ENCODE measurements at places on chromosomes 4 and X. TPM values are rescaled to one million over a fixed set of nuclear protein-coding genes. Genes with fewer than 3 reads are reported as not detected.

DNA sequence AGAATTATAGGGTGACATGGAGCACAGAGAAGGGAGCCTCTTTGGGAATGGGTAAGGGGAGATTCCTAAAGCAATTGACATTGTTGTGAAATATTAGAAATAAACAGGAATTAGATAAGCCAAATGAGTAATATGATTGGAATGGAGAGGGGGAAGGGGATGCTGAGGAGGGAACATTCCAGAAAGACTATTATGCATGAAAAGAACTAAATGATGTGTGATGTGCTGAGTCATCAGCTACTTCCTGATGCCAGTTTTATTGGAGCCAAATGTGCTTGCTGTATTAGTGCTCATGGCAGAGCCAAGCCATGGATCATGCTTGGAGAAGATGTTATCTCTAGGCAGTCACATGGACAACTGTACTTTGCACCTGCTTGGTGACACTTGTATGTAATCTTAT, 189.0 kb upstream of the HCCS start:
- no peaks in the 10 kb centered on the region for H3K4me1 ChIP-seq
- H3K4me3 ChIP-seq: no peak overlapping the region
- no peaks in the 10 kb centered on the region for H3K36me3 ChIP-seq

- H3K36me3 ChIP-seq: no peaks in the 10 kb centered on the region
- no peaks in the 10 kb centered on the region for H3K27me3 ChIP-seq
- H3K27ac ChIP-seq: no peak overlapping the region
- no peaks in the 10 kb centered on the region for H3K4me1 ChIP-seq
- DNase-seq: no peak
Measured at GRCh38 chrX:24799565-24799964, 105.8 kb downstream of the POLA1 start.

MGAT4D gene
- not detected for total RNA-seq

DNA sequence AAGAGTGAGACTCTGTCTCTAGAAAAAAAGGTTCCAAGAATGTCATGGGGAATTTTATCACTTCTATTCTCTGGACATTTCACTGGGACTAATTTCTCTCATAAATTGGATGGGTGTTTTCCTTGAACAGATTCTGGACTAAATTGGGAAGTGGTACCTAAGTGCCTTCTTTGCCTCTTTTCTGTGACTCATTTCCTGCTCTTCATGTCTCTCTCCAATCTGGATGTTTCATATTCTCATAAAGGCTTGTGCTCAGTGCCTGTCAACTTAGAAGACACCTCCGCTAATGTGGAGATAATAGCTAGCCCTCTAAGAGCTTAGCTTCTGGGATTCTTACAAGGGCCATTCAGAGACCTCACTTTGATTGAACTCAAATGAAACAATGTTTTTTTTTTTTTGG, 38.0 kb upstream of the IGFBP7 start:
- H3K27me3 ChIP-seq: no peaks in the 10 kb centered on the region
- no peak overlapping the region for H3K27ac ChIP-seq
- no peaks in the 10 kb centered on the region for H3K4me1 ChIP-seq
- no peak for DNase-seq

CCNA2 gene
- 1.3 TPM for total RNA-seq

DNA sequence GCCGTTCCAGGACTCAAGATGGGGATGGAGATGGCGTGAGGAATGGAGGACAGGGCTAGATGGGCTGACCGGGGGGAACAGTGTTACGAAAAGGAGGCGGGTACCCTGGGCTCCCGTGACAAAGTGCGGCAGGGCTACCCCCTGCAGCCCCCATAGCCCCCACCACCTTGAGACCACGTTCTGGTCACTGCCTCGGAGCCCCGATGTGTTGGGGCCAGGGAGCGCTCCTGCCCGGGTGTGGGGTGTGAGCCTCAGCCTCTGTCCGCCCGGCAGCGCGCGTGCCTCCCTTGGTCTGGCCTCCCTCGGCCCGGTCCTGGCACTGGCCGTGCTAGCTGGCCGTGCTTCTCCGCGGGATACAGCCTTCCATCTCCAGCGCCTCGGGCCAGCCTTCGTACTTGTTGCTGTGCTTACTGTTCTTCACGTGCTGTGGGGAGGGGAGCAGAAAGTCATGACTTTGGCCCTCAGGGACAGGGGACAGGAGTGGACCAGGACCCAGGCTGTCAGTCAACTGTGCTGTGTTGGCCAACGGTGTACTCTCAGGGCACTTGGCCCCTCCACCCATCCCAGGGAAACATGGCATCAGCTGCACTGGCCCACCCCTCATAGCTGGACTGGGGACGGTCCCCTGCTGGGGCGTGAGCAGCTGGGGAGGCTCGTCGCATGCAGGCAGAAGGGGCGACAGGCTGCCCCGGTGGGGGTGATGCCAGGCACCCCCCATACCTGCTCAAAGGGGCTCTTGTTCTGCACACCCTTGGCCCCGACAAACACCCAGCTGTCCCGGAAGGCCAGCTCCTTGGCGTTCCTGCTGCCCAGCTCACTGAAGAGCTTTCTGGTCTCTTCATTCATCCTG, 9.3 kb downstream of the FAM3A start:
- no peaks in the 10 kb centered on the region for H3K36me3 ChIP-seq
- H3K27me3 ChIP-seq: no peaks in the 10 kb centered on the region
- peaks cover 5% of the 10 kb centered on the region for H3K4me1 ChIP-seq
- no peak overlapping the region for H3K27ac ChIP-seq

DNA sequence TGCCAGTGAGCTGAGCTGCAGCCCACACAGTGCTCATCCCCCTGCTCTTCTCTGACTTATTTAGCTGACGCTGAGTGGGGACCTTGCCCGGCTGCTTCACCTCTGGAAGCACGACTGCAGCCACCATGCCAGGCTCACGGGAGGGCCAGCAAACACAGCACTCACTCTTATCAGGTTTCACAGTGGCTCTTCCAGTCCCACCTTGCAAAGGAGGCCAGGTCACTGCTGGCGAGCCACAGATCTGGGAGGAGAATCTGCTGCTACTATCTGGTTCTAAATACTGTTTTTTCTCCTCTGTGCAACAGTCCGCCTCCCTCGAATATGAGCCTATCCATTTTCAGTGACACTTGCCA, 6.7 kb upstream of the SPON2 start:
- no peak overlapping the region for H3K27ac ChIP-seq
- peaks cover 3% of the 10 kb centered on the region for H3K4me1 ChIP-seq
- H3K27me3 ChIP-seq: no peaks in the 10 kb centered on the region
- H3K36me3 ChIP-seq: no peaks in the 10 kb centered on the region
- no peak for DNase-seq

DNA sequence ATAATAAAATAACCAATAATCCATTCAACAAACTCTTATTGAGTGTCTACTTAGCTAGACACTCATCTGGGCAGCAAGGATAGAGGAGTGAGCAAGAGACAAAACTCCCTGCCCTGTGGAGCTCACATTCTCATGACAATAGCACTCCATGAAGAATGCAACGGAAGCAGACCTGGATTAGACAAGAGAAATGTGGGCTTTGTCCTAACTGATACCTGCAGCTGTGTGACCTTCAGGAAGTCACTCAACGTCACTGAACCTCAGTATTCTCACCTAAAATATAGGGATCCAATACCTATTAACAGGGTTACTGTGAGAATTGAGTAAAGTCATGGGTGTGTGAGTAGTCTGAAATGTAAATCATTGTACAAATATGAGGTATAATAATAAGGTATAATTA, 61.2 kb downstream of the NDNF start:
- peaks cover 8% of the 10 kb centered on the region for H3K27me3 ChIP-seq
- no peaks in the 10 kb centered on the region for H3K36me3 ChIP-seq
- no peaks in the 10 kb centered on the region for H3K4me1 ChIP-seq
- no peak for DNase-seq
- no peak overlapping the region for H3K4me3 ChIP-seq
- H3K27ac ChIP-seq: no peak overlapping the region

- H3K4me3 ChIP-seq: no peak overlapping the region
- peaks cover 5% of the 10 kb centered on the region for H3K27me3 ChIP-seq
- no peaks in the 10 kb centered on the region for H3K36me3 ChIP-seq
- DNase-seq: no peak
- no peaks in the 10 kb centered on the region for H3K4me1 ChIP-seq
- no peak overlapping the region for H3K27ac ChIP-seq
Measured at GRCh38 chr4:128649161-128649560, 160.3 kb upstream of the JADE1 start.

GRCh38 chrX:46722742-46723568, 36.0 kb downstream of the SLC9A7 start:
- H3K4me3 ChIP-seq: no peak overlapping the region
- H3K36me3 ChIP-seq: no peaks in the 10 kb centered on the region
- no peaks in the 10 kb centered on the region for H3K27me3 ChIP-seq
- no peaks in the 10 kb centered on the region for H3K4me1 ChIP-seq
- no peak for DNase-seq

DNA sequence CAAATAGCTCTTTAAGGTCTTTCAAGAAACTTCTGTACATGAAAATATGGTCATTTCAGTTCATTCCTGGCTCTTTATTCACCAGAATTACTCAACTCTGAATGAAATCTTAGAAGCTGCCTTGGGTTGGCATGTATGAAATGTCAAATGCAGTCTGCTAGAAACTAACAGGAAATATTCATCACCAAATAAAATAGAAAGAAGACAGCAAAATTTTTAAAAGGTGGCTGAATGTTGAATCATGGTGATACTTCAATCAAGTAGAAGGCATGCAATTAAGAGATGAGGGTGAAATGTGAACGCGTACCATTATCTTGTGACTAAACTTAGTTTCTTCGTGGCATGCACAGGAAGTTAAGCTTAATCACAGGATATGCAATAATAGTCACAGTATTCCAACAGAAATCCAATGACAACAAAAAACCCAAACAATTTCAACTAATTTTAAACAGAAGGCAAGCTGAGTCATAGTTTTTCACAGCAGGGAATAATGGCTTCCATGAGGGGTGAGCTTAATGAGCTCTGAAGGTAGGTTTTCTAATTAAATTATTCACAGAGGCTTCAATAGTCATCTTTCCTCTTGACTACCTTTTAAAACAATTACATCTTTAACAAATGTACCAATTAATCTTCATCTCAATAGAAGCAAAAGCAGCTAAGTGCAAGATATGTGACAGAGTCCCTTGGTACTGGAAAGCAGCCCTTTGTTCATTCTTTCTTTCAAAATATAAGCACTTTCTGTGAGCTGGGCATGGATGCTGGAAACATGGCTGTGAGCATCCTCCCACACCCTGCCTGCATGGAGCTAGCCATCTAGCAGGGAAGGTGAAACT, 44.5 kb downstream of the SCFD2 start:
- no peak for DNase-seq
- no peaks in the 10 kb centered on the region for H3K36me3 ChIP-seq
- H3K27ac ChIP-seq: no peak overlapping the region
- no peaks in the 10 kb centered on the region for H3K27me3 ChIP-seq
- no peaks in the 10 kb centered on the region for H3K4me1 ChIP-seq

PPEF2 gene
- total RNA-seq: not detected
